ENCODE measurements at places on chromosomes 6 and 20. TPM values are rescaled to one million over a fixed set of nuclear protein-coding genes. Genes with fewer than 3 reads are reported as not detected.

DNA sequence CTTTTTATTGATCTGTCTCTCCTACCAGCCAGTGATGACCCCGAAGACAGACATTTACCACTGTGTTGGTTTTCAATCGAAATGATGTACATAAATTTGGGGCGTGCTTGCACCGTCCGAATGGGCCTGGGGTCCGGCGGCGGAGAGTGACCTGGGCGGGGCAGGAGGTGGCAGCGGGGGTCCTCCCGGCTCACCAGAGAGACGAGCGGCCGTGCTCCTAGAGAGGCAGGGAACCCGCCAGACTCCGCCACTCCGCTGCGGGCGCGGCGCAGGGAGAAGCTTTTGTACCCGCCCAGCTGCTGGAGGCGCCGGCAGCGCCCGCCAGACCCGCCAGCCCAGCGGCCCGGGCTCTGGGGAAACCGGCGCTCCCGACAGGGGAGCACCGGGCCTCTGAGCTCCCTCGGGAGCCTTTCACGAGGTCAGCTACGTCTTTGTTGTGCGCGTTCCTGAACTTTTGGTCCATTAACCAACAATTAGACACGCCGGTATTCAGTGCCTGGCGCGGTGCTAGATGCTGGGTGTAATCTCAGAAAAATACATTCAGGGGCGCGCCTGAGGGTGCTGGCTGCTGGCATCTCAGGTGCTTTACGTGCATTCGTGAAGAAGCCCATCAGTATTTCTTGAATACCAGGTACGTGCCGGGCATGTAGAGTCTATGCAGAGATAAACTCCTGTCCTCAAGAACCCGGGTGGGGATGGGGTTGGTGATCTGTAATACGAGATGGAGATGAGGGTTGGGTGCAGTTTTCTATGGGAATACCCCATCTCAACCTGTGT is at the start of gene PGBD1:
Gene PGBD1 (plus strand): TSS at position 285 of the 777 bp plus-strand sequence. CDS start 2,242 bp downstream, outside the sequence.
- DNase-seq, result peak; percentile 95

CYP39A1 gene
- 0.62 TPM for total RNA-seq

DNA sequence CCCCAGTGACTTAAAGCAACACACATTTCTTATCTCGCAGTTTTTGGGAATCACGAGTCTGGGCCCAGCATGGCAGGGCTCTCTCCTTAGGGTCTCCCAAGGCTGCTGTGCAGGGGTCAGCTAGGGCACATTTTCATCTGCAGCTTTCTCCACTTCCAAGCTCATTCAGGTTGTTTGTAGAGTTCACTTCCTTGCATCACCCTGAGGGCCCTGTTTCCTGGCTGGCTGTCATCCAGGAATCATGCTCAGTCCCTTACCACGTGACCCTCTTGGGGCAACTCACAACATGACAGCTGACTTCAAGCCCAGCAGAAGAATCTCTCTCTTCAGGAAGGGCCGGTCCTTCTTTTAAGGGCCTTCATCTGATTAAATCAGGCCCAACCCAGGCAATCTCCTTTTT is 21.3 kb downstream of the SNAP25 start:
- DNase-seq, result no peak

TMEM170B gene
- 5.1 TPM for total RNA-seq

DEFB121 gene
- not detected for total RNA-seq

- no peak for DNase-seq
These were observed 2.9 kb downstream of the MAP3K7 start for GRCh38 chr6:90583836-90584481.
